ENCODE measurements at places on chromosomes 11 and 22. TPM values are rescaled to one million over a fixed set of nuclear protein-coding genes. Genes with fewer than 3 reads are reported as not detected.

Gene CCDC89
- total RNA-seq: 10.4 TPM

Gene CARNS1
- 15.4 TPM for total RNA-seq

GRCh38 chr11:8971196-8971923 is 7.1 kb upstream of the TMEM9B start:
- H3K27me3 ChIP-seq: no peaks in the 10 kb centered on the region
- H3K27ac ChIP-seq: no peak overlapping the region
- no peaks in the 10 kb centered on the region for H3K36me3 ChIP-seq
- H3K4me3 ChIP-seq: no peak overlapping the region
- DNase-seq: no peak

- DNase-seq: no peak
- H3K36me3 ChIP-seq: no peaks in the 10 kb centered on the region
- H3K27ac ChIP-seq: no peak overlapping the region
- peaks cover 10% of the 10 kb centered on the region for H3K4me1 ChIP-seq
- H3K27me3 ChIP-seq: no peaks in the 10 kb centered on the region
Measured at GRCh38 chr11:61019832-61020405, 48.4 kb downstream of the CD6 start.

DNA sequence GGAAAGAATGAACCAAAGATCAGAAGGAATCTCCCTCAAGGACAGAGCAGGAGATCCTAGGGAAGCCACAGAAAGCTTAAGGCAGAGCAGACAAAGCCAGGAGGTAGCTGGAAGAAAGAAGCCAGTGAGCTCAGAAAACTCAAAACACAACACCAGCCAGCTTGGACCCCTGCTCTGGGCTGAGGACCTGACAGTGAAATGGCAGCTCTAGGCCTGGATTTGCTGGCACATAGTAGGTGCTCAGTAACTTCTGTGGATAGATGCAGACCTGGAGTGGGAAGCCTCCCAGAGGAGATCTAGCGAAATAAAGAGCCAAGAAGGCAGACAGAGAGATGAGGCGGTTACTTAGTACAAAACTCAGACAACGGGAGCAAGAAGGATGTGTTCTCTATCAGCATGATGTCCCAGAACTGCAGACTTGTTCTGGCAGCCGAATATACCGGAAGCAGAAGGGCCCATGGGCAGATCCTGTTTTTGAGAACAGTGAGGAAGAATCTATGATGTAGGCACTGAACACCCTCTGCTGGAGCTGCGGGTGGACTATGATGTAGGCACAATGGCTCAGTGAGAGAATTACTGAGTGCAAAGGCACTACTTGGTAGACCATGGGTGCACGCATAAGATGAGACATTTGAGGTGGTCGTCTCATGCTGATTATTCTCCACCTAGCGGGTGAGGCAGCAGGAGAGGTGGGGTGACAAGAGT is 4.8 kb downstream of the ROBO4 start:
- no peak overlapping the region for H3K4me3 ChIP-seq
- H3K27me3 ChIP-seq: no peaks in the 10 kb centered on the region
- H3K4me1 ChIP-seq: peaks cover 7% of the 10 kb centered on the region
- DNase-seq: peak; percentile 18
- H3K36me3 ChIP-seq: no peaks in the 10 kb centered on the region
- H3K27ac ChIP-seq: no peak overlapping the region

DNA sequence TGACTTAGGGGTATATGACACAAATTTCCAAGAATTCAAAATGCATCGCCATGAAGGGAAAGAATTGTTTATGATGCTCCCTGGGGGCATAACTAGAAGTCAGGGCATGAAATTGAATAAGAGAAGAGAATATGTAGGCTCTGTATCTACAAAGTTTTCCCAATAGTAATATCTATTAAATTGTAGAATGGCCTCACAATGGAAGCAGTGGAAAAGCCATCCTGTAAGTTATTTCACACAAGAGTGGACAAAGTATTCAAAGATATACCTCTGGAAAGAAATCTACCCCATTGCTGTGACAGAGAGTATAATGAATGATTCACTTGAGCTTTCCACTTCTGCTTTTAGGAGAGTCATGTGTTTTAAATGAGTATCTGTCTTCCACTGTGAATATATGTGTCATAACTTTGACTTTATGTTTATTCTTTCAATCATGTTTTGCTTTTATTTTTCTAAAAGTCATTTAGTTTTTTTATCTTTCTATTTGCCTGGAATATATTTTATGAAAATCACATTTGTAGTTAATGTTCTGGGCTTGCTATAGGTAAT is 65.7 kb upstream of the DDI1 start:
- H3K36me3 ChIP-seq: no peaks in the 10 kb centered on the region
- H3K4me1 ChIP-seq: no peaks in the 10 kb centered on the region
- no peak for DNase-seq
- no peak overlapping the region for H3K27ac ChIP-seq
- no peak overlapping the region for H3K4me3 ChIP-seq

- no peak for DNase-seq
- H3K36me3 ChIP-seq: no peaks in the 10 kb centered on the region
- H3K27me3 ChIP-seq: no peaks in the 10 kb centered on the region
- H3K4me3 ChIP-seq: no peak overlapping the region
- H3K4me1 ChIP-seq: peaks cover 24% of the 10 kb centered on the region
- peak overlapping the region; percentile 32 for H3K27ac ChIP-seq
Measured at GRCh38 chr11:57200917-57201316, 19.2 kb downstream of the LRRC55 start.

- peaks cover 50% of the 10 kb centered on the region for H3K36me3 ChIP-seq
- H3K4me3 ChIP-seq: no peak overlapping the region
- no peak for DNase-seq
- no peak overlapping the region for H3K27ac ChIP-seq
- H3K4me1 ChIP-seq: no peaks in the 10 kb centered on the region
Measured at GRCh38 chr22:20465759-20466077, 28.1 kb upstream of the SCARF2 start.
